ENCODE measurements at places on chromosomes 12 and 14.

DNA sequence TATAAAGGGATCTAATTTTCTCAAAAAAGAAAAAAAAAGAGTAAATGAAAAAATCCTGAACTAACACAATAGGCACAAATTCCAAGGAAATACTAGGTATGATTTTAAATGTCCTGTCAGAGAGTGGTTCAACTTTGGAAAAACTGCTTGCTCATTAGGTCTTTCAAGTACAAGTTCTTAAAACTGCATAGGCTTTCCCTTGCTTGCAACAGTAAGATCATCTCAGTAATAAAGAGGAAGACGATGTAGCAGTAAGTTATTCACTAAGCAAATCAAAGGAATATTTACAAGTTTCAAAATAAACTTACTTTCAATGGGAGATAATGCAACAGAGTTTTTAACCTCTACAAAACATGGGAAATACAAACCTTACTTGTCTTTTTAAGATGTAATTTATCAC, 21.6 kb downstream of the CORO1C start:
- no peak for DNase-seq

- peak; percentile 88 for DNase-seq
Observed at GRCh38 chr12:113174461-113175384, 10.6 kb downstream of the DDX54 start.

DNA sequence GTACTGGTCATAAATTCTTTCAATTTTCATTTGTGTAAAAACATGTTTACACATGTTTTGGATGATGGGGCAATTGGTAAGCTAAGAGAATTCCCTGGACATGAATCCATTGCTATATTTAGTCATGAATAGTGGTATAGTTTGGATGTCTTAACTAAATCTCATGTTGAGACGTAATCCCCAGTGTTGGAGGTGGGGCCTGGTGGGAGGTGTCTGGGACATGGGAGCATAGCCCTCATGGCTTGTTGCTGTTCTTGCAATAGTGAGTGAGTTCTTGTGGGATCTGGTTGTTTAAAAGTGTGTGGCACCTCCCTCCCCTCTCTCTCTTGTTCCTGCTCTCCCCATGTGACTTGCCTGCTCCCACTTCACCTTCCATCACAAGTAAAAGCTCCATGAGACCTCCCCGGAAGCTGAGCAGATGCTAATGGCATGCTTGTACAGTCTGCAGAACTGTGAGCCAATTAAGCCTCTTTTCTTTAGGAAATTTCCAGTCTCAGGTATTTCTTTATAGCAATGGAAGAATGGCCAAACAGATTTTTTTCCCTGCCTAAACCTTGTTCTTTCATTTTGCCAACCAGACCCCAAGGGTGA, 33.6 kb downstream of the CTSG start:
- no peak for DNase-seq

DNA sequence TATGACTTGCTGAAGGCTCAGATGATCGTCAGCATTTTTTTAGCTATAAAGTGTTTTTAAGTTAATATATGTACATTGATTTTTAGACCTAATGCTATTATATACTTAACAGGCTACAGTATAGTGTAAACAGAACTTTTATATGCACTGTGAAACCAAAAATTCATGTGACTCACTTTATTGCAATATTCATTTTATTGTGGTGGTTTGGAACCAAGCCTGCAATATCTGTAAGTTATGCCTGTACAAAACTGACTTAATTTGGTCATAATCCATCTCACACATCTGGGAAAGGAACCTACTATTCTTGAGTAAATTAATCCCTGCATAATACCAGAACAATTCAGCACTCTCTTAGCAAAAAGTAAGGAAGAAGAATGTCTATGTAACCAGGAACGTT, 390.7 kb downstream of the SYT1 start:
- no peak for DNase-seq

GRCh38 chr12:25020621-25021243, 71.8 kb upstream of the BCAT1 start:
- DNase-seq, result no peak

- no peak for DNase-seq
Observed at GRCh38 chr12:80356097-80356496, 87.9 kb upstream of the PTPRQ start.

GRCh38 chr12:38689195-38689594, 216.2 kb downstream of the CPNE8 start:
- DNase-seq, result no peak

DNA sequence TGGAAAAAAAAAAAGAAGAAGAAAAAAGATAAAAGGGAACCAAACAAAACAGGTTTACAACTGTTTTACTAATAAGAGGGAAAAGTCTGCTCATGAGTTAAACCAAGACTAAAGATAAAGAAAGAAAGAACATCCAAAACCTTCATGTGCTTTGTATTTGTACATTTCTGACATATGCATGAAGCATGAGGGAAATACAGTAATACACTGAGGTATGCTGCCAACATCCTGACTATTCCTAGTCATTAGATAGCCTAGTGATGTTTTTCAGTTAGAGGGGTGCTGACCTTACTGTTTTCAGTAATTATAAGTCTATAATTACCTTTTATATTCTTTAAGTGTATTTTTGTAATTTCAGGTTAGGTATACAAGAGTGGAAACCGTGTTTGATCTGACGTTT, 793.3 kb downstream of the DIO2 start:
- no peak for DNase-seq

- no peak for DNase-seq
Observed at GRCh38 chr14:96225213-96225612, 20.6 kb downstream of the BDKRB2 start.

DNA sequence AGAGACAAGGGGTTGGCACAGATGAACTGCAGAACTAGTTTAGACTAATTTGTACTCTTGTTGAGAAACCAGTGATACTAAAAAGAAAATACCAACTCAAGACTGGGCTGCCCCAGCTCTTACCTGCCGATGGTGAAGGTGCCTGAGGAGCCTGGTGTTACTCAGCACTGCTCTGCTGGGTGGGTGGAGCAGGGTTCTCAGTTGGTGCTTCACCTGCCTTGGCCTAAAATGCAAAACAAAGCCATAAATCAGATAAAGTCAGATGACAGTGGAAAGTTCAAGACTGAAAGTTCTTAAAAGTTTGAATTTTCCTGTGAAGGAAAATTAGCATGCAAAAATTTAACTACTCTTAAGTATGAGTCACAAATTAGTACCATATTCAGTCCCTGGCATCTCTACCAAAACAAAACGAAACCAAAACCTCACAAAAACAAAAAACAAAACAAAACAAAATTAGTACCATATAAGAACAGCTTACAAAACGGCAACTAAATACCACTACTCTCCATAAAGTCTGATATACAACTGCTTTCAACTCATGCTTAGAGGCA, 21.9 kb downstream of the YBX3 start:
- DNase-seq, result no peak

DNA sequence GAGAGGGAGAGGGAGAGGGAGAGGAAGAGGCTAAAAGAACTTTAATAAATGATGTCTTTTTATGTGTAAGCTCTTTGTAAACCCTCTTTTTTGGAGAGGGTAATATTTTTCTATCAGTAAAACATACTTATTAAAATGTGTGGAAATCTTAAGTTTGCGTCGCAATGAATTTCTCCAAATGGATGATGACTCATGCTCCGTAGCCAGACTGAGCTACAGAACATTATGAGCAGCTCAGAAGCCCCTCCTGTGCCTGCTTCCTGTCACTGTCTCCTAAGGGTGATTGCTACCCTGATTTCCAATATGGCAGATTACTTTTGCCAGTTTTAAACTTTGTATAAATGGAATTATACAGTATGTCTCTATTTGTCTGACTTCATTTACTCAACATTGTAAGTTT, 13.0 kb upstream of the PYGL start:
- DNase-seq, result no peak

- no peak for DNase-seq
Observed at GRCh38 chr12:98355322-98355721, 160.1 kb upstream of the TMPO start.

DNA sequence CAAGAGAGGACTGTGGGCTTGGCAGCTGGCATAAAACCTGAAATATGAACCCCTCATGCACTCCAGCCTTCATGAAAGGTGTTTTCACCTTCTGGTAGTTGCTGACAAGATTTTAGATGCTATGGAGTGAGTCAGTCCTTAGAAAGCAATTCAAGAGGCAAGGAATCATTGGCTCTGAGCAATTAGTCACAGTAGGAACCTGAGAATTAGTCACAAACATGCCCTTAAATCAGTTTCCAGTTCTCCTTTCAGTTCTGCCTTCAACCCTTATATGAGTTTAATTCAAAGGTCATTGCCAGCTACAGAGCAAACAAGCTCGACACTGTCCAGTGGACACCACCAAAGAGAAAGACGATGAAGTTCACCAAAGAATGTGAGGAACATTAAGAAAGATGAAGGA, 472.3 kb downstream of the GLT1D1 start:
- no peak for DNase-seq

GRCh38 chr12:10771132-10771733, 31.2 kb downstream of the TAS2R7 start:
- no peak for DNase-seq

- DNase-seq, result no peak
Observed at GRCh38 chr12:72734581-72734980, 462.4 kb downstream of the TRHDE start.

DNA sequence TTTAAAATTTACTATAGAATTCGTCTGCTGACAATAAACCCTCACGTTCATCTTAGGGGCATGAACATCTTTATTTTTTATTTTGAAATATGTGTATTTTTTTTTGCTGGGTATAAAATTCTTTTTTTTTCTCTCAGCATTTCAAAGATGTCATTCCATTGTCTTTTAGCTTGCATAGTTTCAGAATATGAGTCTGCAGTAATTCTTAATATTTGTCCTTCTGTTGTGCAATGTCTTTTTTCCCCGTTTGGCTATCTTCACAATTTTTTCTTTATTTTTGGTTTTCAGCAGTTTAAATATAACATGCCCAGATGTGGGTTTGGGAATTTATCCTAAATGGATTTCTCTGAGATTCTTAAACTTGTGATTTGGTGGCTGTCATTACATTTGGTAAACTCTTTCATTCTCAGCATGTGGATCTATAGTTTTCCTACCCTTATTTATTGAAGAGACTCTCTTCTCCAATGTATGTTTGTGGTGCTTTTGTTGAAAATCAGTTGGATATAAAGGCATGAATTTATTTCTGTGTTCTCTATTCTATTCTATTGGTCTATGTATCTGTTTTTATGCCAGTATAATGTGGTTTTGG, 37.8 kb upstream of the PLBD1 start:
- no peak for DNase-seq

GRCh38 chr12:68276402-68276930, 23.1 kb upstream of the IL22 start:
- no peak for DNase-seq

DNA sequence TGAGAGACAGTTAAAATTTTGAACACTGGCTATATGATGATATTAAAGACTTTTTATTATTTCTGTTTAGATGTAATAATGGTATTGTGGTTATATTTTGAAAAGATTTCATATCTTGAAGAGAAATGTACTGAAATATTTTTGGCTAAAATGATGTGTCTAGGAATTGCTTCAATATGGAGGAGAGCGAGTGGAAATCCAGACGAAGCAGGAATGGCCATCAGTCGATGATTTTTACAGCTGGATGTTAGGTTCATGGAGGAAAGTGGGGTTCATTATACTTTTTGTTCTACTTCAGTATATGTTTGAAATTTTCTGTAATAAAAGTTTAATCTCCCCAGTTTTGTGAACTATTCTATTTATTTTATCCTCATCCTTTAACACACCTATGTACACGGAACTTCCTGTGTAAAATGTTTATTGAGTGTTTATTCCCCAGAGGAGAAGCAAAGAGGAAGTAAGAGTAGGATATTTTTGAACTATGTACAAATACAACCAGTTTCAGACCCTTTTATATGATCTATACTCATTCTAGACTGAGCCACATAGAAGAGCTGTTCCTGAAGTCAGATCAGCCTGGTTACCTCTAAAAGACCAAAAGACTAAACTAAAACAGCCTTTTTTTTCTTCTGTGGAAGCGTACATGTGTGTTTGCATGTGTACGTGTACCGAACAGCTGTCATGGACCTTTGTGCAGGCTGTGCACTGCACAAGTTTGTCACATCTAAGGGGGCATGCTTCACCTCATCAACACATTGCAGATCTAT, 211.0 kb upstream of the NUDT4 start:
- DNase-seq, result no peak

GRCh38 chr12:127562816-127563215, 704.2 kb upstream of the TMEM132C start:
- DNase-seq, result no peak

DNA sequence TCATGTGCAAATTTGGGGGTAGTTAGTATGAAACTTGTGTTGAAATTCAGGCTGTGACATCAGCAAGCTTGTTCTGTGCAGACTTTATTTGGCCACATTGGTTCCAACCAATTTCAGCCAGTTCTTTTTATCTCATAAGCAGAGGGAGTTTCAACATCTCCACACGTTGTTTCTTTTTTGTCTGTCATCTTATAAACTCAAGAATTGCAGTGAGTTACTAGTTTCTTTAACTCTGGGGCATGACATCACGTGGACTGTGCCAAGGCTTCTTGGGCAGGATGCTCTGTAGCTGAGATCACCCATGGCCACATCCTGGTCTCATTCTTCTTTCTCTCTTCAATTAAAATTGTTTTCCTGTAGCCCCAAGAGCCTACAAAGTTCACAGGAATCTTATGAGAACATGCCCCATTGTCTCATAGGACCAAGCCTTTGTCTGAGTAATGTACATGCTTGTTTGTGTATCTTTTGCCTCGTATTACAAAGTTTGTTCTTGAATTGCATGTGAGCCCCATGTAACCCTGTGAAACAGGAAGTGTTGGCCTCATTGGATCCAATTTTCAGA, 982.0 kb upstream of the TMEM132C start:
- no peak for DNase-seq

GRCh38 chr14:36555998-36556743, 26.2 kb downstream of the NKX2-8 start:
- no peak for DNase-seq

GRCh38 chr14:35844494-35844893, 18.4 kb downstream of the BRMS1L start:
- no peak for DNase-seq

GRCh38 chr12:101243616-101244015, 33.6 kb upstream of the SLC5A8 start:
- DNase-seq, result no peak

- no peak for DNase-seq
Observed at GRCh38 chr14:52053044-52053443, 15.8 kb downstream of the NID2 start.

DNA sequence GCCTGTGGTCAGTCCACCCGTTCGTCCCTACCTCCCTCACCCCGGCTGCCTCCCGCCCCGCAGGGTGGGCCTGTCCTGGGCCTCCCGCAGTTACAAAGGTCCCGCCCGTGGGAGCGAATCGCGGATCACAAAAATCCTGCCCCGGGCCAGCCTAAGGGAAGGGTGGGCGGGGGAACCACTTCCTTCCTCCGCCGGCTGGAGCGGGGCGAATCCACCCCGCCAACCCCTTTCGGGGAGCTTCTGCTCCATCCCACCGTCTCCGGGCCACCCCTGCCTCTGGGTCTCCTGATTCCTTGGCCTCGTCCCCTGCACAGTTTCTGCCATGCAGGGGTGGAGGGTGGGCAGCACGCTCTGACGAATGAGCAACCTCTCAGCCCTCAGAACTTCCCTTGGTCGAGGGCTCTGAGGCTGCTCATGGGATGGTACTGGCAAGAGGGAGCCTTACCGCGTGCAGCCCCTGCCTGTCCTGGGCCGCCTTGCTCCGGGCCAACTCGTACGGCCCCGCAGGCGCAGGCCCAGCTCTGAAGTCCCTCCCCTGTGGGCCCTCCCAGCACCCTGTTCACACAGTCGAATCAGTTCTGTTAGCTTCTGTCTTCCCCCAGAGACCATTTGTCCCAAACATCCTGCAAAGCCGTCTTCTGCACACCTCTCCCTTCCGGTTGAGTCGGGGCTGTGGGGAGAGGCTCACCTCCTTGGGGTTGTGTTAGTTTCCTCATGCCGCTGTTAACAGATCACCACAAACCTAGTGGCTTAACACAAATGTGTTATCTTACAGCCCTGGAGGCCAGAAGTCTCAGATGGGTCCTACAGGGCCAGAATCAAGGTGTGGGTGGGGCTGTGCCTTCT, 589 bp upstream of the HVCN1 start:
- peak; percentile 42 for DNase-seq

Data from D721Med (cell line).